ENCODE measurements at places on chromosomes 13 and 19.

- DNase-seq, result no peak
Measured at GRCh38 chr19:48397263-48398101, 4.0 kb downstream of the GRIN2D start.

- DNase-seq, result no peak
Measured at GRCh38 chr19:46546194-46546896, 50.7 kb upstream of the PNMA8B start.

DNA sequence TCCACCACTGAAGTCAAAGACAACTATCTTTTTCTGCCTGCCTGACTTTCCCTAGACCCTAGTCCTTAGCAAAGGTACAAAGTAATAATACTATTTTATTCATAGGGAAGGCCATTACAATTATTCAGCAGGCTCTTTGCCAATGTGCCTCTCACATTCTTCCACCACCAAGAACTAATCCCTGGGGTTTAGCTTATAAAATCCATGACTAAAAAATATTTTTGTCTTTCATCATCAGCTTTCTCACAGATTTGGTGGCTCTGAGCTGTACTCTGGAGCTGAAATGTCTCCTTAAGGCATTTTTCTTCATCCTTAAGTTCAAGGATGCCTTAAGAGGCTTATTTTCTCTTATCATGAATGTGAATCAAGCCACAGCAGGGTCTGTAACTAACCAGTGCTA is 96.1 kb downstream of the OXGR1 start:
- no peak for DNase-seq

DNA sequence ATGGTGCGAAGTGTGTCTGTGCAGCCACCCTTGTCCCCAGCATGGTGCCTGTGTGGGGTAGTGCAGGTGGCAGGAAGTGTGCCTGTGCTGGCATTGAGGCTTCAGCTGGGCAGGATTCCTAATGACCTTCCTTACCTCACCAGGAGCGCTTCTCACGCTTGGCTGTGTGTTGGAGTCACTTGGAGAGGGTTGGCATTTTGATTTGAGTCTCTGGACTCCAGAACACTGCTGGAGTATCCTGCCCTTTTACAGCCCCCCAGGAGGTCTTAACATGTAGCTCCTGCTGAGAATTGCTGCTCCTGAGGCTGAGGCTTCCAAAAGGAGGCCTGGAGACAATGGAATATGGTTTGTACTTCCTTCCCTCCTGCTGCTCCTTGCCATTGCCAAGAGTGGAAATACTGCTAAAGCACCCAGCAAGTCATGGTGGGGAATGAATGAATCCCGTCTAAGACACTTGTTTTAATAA is 87.1 kb downstream of the ARHGEF7 start:
- no peak for DNase-seq

DNA sequence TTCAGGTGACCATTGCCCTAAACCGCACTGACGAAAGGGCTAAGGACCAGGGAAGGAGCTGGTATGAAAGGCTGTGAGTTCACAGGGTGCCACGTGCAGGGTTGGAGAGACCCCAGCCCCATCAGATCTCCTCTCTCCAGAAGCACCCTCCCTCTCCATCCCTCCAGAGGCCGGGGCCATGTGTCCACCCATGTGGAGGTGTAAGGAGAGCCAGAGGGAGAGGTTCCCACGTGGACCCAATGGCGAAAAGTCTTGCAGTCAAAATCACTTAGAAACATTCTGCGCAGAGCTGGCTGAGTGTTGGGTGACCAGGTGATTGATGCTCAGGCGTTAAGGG is 168.3 kb downstream of the COL4A1 start:
- no peak for DNase-seq

DNA sequence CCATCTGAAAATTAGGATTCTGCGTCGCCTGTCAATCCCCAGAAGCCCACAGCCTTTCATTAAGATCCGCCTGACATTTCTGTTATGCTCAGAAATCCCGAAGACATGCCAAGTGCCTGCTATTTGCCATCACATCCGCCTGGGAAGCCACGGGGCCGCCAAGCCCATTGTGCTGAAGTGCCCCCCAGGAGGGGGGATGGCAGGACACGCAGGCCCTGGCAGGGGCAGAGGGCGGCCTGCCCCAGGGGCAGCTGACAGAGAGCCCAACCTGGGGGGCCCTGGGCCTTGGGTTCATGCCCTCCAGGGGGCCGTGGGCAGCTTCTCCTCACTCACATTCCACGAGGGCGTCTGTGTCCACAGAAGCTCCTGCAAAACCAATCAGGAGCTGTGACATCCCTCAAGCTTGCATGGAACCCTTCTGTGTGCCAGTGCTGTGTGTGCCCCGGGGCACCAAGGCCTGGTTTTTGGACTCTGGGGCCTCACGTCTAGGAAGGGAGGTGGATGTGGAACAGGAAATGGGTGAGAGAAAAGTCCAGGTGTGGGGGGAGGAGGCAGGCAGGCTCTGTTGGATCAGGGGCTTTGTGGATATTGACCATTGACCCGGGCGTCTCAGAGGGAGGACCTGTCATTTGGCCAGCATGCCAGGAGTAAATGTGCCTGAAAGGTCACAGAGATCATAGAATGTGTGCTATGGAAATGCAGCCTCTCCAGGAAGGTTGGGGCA is 122.9 kb downstream of the URI1 start:
- no peak for DNase-seq

GRCh38 chr19:32017176-32017953 is 328.0 kb upstream of the ZNF507 start:
- DNase-seq, result no peak

DNA sequence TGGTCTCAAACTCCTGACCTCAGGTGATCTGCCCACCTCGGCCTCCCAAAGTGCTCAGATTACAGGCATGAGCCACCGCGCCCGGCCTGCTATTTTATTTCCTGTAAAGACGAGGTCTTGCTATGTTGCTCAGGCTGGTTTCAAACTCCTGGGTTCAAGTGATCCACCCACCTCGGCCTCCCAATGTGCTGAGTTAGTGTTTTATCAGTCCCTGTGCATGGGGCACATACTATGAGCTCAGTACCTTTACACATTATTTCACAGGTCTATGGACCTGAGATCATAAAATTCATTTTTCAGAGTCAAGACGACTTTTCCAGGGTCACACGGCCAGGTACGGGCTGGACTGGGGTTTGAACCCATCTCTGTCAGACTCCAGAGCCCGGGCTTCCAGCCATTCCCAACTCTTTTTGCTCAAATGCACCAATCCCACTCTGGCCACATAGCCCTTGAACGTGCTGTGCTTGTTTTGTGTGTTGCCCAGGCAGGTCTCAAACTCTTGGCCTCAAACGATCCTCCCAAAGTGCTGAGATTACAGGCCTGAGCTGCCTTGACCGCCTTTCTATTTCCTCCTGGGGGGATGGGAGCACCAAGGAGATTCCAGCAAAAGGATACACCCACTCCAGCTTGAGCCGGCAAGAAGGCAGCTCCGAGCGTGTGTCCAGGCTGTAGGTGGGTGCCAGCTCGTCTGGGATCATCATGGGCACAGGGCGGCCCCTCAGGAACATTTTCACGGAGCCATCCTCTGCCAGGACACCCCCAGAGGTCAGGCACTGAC is 1.1 kb downstream of the EML2 start:
- no peak for DNase-seq

DNA sequence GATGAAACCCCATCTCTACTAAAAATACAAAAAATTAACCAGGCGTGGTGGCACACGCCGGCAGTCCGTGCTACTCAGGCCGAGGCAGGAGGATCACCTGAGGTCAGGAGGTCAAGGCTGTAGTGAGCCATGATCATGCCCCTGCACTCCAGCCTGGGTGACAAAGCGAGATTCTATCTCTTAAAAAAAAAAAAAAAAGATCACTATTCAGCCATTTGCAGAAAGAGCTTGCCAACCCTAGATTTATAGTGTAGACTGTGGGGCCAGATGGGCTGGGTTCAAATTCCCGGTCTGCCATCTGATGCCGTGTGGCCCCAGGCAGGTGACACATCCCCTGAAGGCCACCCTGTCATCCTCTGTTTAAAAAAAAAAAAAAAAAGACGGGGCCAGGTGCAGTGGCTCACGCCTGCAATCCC is 28.9 kb downstream of the SMIM24 start:
- no peak for DNase-seq

GRCh38 chr19:16338470-16339360 is 14.1 kb downstream of the KLF2 start:
- no peak for DNase-seq

DNA sequence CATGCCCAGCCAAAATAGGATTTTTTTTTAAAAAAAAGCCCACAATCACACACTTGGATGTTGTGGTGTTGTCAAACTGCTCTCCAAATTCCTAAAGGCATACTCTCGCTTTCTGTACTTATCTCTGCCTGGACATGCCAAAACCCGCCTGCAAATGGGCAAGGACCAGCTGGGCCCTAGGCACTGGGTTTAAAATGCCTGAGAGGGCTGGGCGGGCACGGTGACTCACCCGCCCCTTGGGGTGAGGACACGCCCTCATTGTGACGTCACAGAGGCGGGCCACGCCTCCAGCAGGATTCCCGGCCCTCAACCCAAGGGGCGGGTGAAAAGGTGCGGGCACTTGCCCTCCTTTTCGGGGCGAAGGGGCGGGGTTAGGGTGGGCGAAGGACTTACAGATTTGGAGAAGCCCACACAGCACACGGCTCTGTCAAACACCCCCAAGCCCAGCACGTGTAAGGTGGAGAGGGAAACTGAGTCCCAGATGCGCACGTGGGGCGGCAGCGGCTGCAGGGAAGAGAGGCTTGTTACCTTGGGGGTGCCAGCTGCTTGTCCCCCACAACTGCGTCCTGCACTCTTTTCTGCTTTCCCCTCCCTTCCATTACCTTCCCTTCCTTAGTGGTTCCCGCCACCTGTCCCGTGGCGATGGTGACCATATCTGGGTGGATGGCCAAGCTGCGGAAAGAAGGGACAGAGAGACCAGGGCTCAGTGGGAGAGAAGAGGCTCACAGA is 6.6 kb downstream of the EML2 start:
- DNase-seq, result no peak

DNA sequence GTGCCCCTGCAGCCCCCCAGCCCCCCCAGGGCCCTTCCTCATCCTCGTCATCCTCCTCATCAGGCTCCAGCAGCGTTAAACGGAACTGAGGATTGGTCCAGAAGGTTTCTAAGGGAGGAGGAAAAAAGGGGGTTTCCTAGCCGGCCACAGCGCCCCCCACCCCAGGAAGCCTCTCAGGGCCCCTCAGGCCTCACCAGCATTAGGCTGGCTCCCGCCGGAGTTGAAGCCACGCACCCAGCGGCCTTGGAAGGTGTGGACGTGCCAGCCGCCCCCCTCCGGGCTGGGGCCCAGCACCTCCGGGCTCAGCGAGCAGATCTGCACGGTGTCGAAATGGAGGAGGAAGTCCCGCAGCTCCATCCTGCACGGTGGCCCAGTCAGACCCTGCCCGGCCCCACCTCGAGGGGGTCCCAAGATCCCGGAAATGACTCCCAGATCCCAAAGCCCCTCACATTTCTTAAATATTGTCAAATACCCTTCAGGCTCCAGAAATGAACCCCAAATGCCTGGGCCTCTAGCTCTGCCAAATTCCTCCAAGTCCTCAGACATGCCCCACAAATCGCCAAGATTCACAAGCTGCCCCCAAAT is 6.9 kb downstream of the CAPN12 start:
- DNase-seq, result no peak

GRCh38 chr13:37109051-37109678 is 3.7 kb upstream of the CSNK1A1L start:
- DNase-seq, result no peak

DNA sequence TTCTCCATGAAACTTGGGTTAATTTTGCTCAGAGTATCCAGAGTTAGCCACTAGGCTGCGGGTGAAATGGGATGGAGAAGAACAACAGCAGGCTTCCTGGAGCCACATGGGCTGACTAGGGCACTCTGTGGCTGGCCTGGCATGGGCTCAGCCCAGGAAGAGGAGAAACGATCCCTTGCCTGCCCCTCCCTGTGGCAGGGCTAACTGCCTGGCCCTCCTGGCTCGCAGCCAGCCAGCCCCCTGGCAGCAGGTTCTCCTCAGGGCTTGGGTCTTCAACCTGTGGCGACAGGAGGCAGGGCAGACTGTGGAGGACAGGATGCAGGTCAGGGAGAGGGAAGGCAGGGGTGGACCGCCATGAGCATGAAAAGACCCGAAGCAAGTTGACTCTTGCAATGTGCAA is 78.7 kb upstream of the GPR183 start:
- no peak for DNase-seq

DNA sequence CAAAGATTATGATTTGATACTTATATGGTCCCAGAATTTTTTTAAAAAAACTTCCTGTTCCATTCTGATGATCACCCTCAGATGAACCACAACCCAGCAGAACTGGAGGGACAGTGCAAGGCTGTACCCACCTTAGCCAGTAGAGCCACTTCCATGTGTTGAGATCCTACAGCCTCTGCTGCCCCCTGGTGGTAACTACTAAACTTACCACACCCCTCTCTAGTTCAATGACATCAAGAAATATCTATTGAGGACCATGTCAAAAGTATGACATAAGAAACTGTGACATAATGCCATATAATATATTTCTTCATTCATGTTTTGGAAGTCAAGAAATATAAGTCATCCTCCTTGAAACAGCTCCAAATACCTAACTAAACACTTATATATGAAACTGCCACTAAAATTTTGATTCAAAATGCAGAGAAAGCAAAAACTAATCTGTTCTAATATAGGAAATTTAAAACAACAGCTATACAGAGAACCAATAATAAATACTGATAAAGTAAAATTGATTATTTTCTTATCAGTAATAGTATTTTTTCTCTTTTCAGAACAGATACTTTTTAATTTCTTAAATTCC is 412.6 kb downstream of the KCTD12 start:
- peak; percentile 46 for DNase-seq

DNA sequence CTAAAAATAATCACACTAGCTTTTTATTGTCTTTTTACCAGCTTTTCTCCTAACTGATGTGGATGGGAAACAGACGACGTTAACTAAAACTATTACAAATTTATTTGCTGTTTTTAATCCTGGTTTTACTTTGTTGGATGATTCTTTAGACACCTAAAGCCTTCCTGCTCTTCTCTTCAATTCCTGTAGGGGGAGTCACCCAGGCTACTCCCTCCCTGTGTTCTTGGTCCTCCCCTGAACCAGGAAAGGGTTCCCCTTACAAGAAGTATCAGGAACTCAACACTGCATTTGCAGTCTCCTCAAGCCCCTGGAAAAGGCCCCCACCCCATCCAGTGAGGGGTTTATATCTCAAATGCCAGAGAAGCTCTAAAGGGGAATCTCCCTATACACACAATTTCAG is 206.1 kb downstream of the SUCLA2 start:
- DNase-seq, result no peak

- DNase-seq, result no peak
Measured at GRCh38 chr19:10979951-10980381, 19.1 kb downstream of the SMARCA4 start.

GRCh38 chr19:27709496-27709895 is 1503.5 kb downstream of the UQCRFS1 start:
- DNase-seq, result no peak

DNA sequence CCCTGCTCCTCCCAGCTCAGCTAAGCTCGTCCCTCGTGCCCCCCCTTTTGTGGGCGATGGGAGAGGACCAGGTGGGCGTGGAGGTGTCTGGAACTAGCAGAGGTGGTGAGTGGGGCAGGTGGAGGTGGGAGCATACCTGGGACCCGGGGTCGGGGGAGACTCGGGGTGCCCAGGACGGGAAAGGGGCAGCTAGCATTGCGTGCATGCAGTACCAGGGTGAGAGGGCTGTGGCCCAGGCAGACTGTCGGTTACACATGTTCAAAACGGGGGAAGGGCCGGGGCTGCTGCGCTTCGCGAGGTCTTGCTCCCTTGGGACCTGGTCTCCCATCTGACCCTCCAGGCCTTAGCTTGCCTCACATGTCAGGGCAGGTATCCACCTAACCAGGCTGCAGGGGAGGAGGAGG is 9.1 kb downstream of the TLE5 start:
- DNase-seq, result no peak

Data from activated gamma-delta T cell treated with anti-CD3 and anti-CD28 coated beads, Interleukin-2, amount 50 U/mL, for 16 hours (primary cell).